Stimulated activated CD8-positive, alpha-beta memory T cell treated with anti-CD3 and anti-CD28 coated beads, Interleukin-4, amount 100 ng/mL, for 4 hours (primary cell): ENCODE measurements at places on chromosomes 16 and 17.

- no peak for DNase-seq
These were observed 78.1 kb downstream of the TUBD1 start for GRCh38 chr17:59814685-59815084.

DNA sequence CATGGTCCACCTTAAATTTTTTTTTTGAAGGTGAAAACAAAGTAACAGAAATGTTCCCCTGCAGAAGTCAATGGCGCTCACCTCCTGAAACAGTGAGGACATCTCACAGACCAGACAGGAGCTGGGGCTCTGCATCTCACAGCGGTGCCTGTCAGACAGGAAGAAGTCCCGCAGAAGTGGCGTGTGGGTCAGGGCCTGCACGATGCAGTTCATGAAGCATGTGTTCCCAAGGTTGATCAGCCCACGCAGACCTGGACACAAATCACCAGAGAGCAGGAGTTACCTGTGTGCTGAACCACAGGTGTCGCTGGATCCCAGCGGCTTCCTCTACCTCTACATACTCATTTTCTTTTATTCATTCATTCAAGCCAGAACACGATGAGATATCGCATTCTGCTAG is 24.9 kb downstream of the USP22 start:
- no peak for DNase-seq

GRCh38 chr16:49910541-49911071 is 54.7 kb upstream of the ZNF423 start:
- no peak for DNase-seq

DNA sequence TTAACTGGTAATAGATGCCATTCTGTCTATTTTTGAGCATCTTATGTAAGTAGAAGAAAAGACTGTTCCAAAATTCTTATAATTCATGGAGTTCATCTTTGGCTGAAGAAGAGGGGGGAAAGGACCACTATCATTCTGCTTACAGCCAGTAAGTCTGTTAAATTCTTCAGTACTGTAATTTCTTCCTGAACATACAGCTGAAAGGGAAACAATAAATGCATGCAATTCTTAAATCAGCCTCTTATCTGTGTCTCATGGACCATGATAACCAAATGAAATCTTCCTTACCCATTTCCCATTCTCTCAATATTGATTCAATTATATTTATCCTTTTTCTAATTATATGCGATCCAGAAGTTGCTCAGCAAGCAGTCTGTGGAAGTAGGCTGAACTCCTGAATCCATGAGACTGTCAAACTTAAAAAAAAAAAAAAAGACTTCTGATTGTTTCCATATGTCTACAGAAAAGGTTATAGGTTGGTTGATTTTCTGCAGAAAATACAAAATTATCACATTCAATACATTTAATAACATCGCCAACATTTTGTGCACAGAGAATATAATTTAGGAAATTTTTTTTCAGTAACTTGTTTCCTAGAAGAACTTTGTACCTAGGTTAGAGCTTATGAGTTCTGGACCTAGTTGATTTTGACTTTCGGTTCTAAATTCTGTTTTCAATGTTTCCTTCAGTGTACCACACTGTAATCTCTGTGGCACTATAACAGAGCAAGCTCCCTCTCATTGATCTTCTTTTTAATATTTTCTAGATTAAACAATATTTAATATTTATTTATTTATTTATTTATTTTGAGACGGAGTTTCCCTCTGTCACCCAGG is 1.2 kb upstream of the ABCA9 start:
- no peak for DNase-seq

DNA sequence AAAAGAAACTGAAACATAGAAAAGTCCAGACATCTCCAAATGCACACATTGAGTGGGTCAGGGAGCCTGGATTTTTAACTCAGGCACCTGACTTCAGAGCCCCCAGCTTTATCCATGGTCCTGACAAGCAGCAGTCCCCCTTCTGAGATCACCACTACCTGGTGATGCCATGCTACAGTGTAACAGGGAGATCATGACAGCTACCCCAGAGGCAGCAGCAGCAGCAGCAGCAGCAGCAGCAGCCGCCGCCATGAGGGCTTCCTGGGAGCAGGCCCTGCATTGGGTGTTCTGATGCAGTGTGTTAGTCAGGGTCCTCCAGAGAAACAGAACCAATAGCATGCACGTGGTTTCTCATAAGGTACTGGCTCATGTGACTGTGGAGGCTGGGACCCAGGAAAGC is 198.6 kb upstream of the SALL1 start:
- DNase-seq: no peak
